ENCODE measurements at places on chromosomes 1 and 21.

- DNase-seq: peak; percentile 66
These were observed 887 bp downstream of the SLC19A2 start for GRCh38 chr1:169484683-169485430.

GRCh38 chr1:160251011-160251410, 11.3 kb downstream of the DCAF8 start:
- DNase-seq: no peak

GRCh38 chr1:85494904-85495266, 29.9 kb upstream of the DDAH1 start:
- peak; percentile 79 for DNase-seq

- DNase-seq: peak; percentile 67
These were observed 69.7 kb upstream of the USP24 start for GRCh38 chr1:55284856-55285255.

- DNase-seq: no peak
These were observed 382.9 kb downstream of the NTNG1 start for GRCh38 chr1:107523736-107524135.

- DNase-seq: no peak
These were observed 87.1 kb downstream of the GPR88 start for GRCh38 chr1:100624886-100625610.

- no peak for DNase-seq
These were observed 125.5 kb downstream of the CHRM3 start for GRCh38 chr1:239511875-239512274.

DNA sequence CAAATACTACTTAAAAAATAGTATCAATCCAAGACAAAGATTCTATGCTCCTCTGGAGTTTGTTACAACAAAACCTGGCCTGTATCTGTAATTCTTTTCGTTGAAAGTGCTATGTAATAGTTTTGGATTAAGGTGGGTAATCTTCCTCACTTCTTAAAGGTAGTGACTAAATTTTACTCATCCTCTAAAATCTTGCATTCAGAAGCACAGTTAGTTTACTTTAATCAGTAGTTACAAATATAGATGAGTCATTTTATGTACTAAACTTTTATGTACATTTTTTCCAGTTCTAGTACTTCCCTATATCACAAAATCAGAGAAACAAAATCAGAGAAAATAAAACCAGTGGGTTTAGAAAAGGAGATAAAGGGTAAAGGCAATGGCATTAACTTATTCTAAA, 51.3 kb downstream of the ZNHIT6 start:
- no peak for DNase-seq

GRCh38 chr1:167763525-167764220, 41.9 kb downstream of the MPZL1 start:
- peak; percentile 45 for DNase-seq

DNA sequence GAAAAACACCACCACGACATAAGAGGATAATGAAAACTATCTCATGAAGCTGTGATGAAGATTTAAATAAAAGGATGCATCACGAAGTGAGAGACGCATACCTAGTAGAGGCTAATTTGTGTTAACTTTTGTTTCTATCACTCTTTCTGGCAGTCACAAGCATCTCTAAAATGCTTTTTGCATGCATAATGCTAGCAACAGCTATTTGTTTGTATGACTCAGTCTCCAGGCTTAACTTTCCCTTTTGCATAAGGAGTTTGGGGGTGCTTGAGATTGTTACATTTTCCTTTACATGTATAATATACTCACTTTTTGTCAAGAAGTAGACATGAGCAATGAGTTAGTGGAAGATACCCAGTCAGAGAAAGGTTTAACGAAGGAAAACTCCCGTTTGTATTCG, 385.4 kb downstream of the DISC1 start:
- no peak for DNase-seq

DNA sequence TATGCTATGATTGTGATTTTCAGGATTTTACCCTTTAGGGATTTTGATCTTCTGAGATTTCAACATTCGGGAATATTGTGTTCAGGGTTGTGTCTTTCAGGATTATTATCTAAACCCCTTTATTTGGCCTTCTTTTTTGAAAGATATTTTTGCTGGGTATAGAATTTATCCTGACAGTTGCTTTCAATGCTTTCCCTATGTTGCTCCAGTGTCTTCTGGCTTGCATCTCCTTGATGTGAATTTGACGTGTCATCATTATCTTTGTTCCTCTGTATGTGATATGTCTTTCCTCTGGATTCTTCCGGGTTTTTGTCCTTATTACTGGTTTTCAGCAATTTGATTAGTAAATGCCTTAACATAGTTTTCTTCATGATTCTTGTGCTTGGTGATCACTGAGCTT, 25.9 kb upstream of the RIPK4 start:
- DNase-seq: no peak

DNA sequence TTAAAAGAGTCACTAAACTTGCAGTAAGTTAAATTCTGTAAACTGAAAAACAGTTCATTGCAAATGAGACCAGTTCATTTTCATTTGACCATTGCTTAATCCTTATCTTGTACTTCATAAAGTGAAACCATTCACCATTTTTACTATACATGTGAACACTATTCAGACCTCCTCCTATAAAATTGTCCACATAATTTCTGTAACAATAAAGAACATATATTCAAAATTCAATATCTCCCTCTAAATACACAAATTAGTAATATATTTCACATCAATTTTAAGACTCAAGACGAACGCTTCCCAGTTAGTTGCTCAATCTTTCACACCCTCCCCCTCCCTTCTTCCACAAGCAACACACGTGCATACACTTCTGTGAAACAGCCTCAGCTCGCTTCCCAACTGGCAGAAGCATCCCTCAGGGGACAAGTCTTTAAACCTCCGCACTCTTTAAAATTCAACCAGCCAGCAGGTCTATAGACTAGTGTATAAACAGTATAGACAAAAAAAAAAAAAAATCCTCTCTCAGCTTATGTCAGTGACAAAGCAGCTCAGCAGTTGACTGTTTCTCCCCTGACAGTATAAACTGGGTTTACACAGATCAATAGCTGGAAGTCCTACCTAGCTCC, 99.6 kb downstream of the DENND1B start:
- DNase-seq: peak; percentile 71

GRCh38 chr1:204074274-204075138, 1.6 kb downstream of the SOX13 start:
- peak; percentile 71 for DNase-seq

DNA sequence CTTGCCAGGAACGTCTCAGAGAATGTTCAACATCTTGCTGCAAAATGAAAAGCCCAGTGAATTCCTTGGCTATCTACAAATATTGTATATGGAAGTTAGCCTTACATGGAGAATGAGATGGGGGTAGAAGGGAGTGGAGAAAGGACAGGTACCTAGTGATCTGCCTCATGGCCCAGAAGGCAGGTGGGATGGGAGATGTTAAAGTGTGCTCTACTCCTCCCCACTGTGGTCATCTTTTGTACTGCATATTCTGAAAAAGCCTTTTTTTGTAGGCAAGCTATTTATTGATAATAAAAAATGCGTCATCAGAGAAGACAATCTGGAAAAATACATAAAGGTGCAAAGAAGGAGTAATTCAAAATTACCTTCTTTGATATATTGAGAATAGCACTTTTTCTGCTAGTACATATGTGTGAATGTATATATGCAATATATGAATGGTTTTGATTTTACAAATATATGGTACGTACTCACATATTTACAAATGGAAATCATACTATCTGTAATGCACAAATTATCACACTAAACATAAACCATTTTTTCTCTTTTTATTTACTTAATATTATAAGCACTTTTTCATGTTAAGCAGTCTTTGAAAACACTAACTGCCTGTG, 19.1 kb upstream of the SLC5A9 start:
- DNase-seq: peak; percentile 62

DNA sequence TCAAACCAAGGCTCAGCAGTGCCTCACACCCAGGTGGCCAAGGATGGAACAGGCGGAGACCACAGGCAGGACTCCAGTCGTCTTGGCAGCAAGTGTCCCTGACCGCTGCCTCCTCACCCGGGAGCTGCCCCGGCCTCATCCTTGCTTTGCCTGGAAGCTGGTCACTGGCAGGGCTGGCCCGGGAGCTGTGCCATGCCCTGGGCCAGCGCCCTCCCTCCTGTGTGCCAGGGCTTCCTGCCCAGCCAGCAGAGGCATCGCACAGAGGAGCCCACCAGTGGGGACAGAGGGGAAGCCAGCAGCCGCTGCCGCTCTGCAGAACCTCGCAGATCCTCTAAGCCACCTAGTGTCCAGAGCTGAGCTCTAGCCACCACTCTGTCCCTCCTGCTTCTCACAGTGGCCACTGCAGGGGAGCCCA, 7.8 kb downstream of the CASZ1 start:
- DNase-seq: no peak

- DNase-seq: no peak
These were observed 6.2 kb downstream of the FAM131C start for GRCh38 chr1:16067127-16067768.

DNA sequence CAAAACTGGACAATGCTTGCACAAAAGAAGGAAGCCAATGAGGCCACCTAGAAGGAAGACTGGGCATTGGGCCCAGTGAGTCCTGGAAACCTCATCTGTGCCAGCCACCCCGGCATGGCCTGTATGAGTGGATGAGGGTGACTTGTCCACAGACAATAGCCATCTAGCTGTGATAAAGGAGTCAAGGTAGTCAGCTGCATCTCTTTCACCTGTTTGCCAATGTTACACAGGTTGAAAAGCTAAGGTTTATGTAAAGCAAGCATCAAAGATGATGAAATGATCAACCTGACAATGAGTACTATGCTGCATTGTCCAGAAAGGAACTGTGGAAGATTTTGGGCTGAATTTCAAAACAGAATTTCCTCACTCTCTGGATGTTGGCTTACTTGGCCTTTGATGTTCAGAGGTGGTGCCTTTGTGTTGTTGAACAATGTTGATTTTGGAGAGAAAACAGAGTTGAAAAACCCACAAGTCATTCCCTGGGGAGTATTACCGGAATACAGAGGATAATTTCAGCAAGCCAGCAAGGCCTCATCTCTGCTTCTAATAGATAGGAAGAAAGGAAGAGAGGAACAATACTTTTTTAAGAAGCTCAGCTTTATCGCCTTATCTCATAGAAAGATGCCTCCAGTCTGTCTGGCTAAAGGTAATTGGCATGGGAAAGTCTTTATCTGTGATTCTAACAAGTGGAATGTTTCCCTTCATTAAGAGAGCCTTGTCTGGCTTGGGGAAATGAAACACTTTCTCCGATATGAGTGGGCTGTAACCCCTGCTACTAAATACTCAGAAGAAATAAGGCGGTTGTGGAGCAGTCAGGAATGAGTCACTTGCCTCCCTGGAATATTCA, 11.4 kb upstream of the SELE start:
- DNase-seq: peak; percentile 78

DNA sequence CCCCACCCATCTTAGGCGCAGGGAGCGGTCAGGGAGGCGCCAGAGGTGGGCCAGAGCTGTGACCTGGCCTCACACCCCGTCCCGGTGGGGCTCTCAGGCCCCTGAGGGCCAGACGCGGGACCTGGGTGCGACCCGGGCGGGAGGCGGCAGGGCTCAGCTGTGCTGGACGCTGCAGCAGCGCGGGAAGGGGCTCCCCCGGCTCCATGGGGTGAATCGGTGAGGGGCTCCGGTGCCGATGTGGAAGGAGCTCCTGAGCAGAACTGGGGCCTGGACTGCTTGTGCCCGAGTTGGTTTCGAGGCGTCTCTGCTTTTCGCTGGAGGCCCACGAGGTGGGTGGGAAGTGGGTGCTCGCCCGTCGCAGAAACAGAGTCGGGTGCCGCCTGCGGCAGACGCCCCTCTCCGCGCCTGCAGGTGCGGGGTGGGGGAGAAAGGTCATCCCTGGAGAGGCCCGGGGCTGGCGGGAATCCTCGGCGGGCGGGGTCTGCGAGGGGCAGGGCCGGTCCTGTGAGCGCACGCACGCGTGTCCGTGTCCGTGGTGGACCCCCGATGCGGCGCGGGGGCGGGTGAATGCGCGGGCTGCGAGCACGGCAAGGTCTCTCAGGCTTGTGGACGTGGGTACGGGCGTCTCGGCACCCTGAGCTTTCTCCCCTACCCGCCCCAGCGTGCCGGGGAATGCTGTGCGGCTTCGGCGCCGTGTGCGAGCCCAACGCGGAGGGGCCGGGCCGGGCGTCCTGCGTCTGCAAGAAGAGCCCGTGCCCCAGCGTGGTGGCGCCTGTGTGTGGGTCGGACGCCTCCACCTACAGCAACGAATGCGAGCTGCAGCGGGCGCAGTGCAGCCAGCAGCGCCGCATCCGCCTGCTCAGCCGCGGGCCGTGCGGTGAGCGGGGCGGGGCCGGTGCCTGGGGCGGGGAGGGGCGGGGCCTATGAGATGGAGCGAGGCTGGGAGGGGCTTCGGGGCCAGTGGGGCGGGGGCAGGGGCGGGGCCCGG, 20.4 kb downstream of the AGRN start:
- peak; percentile 52 for DNase-seq

GRCh38 chr1:168134642-168135041, 2.1 kb downstream of the GPR161 start:
- no peak for DNase-seq

DNA sequence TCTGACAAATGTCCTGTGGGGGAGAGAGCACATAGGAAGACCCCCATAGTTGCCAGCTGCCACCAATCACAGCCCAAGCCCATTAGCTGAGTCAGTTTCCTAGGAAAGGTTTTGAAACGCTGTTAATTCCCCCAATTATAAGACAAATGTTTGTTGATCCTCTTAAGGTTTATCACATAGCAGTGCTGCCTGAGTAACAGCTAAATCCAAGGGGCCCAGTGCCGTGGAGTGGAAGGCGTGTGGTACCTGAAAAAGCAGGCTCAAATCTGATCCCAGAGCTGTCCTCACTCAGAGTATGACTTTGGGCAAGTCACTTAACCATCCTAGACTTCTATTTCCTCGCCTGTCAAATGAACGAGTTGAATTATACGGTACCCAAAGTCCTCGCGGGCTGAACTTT, 69.5 kb downstream of the GRIK3 start:
- DNase-seq: no peak

GRCh38 chr1:6545276-6546112, 8.8 kb downstream of the NOL9 start:
- no peak for DNase-seq

- no peak for DNase-seq
These were observed 96.8 kb upstream of the ATP1B1 start for GRCh38 chr1:169009666-169010065.

DNA sequence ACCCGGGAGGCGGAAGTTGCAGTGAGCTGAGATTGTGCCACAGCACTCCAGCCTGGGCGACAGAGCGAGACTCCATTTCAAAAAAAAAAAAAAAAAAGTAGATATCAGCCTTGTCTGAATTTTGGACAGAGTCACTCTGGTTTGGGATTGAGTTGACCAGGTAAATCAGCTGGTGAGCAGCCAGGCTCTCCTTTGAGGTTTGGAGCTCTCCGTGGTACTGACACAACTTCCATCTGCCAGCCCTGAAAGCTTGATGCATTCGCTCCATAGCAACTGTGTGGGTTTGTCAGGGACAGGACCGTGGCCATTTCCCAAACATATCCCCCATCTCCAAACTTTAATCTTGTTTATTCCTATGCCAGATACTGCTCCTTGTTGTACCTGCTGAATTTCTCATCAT, 155.2 kb downstream of the DMRTA2 start:
- peak; percentile 56 for DNase-seq

- no peak for DNase-seq
These were observed 53.1 kb upstream of the FMO3 start for GRCh38 chr1:171037626-171038025.

Data from MCF 10A (cell line).